T1000 (cell line): ENCODE measurements at places on chromosomes 5 and 9.

GRCh38 chr9:68492806-68493205, 47.9 kb downstream of the TMEM252 start:
- DNase-seq, result no peak

- DNase-seq, result no peak
These were observed 323.3 kb downstream of the ASTN2 start for GRCh38 chr9:117091529-117091928.

GRCh38 chr5:179275941-179276837, 69.1 kb downstream of the ADAMTS2 start:
- peak; percentile 82 for DNase-seq

DNA sequence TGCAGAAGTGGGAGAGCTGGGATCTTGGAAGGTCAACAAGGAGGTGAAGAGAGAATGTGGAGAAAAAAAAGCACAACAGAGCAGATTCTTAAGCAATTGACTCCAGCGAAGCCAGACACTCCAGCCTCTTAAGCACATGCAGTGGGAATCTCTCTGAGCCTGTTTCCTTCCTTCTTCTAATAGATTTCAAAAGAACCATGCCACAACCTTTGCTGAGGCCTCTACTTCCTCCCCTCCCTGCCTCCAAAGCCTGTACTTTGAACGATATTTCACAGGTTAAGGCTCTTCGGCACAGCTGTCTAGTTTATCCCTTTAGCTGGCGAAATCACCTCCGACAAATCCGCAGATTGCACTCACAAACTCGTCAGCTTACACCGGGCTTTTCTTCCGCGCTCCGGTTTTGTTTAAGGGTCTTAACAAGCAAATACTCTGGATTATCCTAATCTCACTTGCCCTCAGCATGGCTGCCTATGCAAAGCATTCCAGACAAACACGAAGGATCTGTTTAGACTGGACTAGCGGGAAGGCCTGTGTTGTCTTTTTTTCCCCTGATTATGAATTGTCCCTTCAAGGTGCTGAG, 211.6 kb upstream of the PANK3 start:
- DNase-seq, result no peak

- no peak for DNase-seq
These were observed 44.2 kb downstream of the PWWP2A start for GRCh38 chr5:160075073-160075472.

DNA sequence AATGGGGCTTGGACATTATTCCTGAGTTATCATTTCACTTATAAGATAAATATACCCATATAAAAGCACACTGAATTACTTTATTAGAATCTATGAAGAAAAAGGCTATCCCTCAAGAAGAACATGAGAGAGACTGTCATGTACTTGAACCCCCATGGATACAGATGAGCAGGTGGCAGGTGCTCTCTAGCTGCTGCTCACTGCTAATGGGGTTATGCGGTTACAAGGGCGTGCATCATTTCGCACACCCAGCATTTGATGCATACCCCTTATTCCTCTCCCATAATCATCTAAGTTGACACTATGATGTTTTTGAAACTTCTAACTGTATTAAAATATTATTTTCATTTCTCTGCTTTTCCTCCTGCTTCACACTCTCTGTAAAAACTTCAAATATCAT, 16.4 kb downstream of the ITK start:
- no peak for DNase-seq

DNA sequence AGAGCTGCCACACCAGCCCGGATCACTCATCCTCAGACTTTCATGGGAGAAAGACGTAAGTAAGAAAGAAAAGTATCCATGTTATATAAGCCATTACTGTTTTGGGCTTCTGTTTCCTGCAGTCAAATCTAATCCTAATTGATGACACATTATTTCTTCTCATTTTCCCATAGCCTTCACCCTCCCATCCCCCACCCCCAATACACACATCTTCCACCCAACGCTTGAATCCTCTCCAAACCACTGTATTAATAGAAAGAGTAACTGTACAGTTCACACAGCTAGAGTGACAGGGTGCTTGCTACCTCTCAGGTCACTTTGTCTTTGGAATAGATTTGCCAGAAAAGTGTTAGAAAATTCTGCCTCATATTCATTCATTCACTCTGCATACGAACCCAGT, 69.3 kb upstream of the IL17B start:
- DNase-seq, result no peak

DNA sequence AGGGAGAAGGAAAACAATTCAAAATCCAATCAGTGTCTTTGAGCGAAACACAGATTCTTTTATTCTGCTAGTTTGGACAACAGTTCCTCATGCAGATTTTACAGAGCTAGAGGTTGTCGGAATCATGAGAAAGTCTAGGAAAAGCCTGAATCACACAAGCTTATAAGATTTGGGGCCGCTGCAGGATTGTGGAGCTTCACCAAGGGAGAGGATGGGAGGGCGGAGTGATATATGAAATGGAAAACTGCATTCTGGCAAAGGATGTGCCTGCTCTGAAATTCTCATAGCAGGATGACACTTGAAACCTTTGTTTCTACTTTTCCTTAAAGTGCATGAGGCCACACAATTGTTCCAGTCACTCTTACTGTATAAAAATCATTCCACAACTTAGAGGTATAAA, 134.3 kb downstream of the OR2K2 start:
- no peak for DNase-seq

GRCh38 chr9:124280176-124280691, 22.5 kb downstream of the NEK6 start:
- no peak for DNase-seq

DNA sequence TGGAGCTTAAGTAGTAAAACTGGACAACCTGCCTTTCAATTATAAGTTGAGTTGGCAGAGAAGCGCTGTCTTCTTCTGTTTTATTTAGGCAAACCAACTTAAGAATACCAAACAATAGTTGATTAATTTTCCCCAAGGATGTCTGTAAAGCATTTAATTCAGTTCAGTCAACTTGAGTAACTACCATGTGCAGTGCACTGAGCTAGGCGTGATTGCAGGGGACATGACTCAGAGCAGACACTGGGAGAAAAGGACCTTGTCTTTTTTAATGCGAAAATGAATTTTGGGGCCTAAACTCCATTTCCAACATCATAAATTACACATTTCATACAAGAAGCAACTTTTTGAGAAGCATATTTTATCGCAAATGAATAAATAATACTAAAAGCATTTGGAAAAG, 66.3 kb downstream of the FBXL7 start:
- no peak for DNase-seq

GRCh38 chr5:5017827-5018577, 122.1 kb upstream of the ADAMTS16 start:
- DNase-seq, result peak; percentile 23

- DNase-seq, result no peak
These were observed 6.0 kb downstream of the EIF4E1B start for GRCh38 chr5:176636426-176636825.

GRCh38 chr5:34834794-34835089, 4.2 kb upstream of the TTC23L start:
- no peak for DNase-seq

GRCh38 chr5:151078490-151079262, 2.2 kb downstream of the TNIP1 start:
- DNase-seq, result no peak
